ENCODE measurements at places on chromosomes 5 and 9.

GRCh38 chr5:170314541-170315095, 17.0 kb upstream of the LCP2 start:
- peaks cover 22% of the 10 kb centered on the region for H3K4me1 ChIP-seq
- H3K27ac ChIP-seq, result no peak overlapping the region
- no peak for DNase-seq
- no peaks in the 10 kb centered on the region for H3K36me3 ChIP-seq

DNA sequence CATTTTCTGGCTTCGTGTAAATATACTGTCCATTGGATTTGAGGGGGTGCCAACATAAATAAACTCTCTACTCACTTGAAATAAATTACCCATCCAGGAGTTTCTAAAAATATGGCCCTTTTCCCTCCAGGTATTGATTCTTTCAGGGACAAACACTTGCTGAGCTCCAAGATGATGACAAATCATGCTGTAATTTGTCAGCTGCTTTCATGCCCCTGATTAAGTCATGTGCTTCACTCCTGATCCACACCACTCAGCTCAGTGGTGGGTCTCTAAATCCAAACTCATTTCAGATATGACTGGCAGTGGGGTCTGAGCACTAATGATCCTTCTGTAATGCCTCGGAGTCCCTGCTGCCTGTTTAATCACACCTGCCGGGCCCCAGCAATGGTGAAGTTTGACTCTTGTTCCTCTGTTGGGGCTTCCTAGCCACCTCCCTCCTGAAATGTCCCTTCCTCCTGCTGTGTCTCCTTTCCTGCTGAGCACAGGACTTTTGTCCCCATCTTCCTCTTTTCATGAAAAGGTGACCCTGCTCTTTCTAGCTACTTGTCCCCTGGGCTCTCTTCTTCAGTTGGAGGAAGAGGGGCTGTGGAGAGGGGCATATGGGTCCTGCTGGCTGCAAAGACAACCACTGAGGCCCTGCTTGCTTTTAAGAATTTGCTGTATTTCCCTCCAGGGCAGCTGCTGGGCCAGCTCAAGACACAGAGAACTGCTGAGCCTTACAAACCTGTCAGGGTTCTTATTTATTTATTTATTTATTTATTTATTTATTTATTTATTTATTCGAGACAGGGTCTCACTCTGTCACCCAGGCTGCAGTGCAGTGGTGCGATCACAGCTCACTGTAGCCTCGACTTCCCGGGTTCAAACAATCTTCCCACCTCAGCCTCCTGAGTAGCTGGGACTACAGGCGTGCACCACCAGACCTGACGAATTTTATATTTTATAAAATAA, 200.0 kb downstream of the ATP10B start:
- H3K27ac ChIP-seq, result no peak overlapping the region
- no peaks in the 10 kb centered on the region for H3K36me3 ChIP-seq

GRCh38 chr5:92574023-92574422, 1007.0 kb downstream of the NR2F1-AS1 start:
- H3K27ac ChIP-seq, result no peak overlapping the region
- H3K4me1 ChIP-seq, result no peaks in the 10 kb centered on the region
- no peak overlapping the region for H3K4me3 ChIP-seq
- no peak for DNase-seq
- no peaks in the 10 kb centered on the region for H3K36me3 ChIP-seq
- no peaks in the 10 kb centered on the region for H3K27me3 ChIP-seq

- no peaks in the 10 kb centered on the region for H3K27me3 ChIP-seq
- no peak overlapping the region for H3K4me3 ChIP-seq
- DNase-seq, result peak; percentile 87
- H3K36me3 ChIP-seq, result no peaks in the 10 kb centered on the region
- no peak overlapping the region for H3K27ac ChIP-seq
These were observed 16.1 kb upstream of the ZNF462 start for GRCh38 chr9:106846857-106847256.

DNA sequence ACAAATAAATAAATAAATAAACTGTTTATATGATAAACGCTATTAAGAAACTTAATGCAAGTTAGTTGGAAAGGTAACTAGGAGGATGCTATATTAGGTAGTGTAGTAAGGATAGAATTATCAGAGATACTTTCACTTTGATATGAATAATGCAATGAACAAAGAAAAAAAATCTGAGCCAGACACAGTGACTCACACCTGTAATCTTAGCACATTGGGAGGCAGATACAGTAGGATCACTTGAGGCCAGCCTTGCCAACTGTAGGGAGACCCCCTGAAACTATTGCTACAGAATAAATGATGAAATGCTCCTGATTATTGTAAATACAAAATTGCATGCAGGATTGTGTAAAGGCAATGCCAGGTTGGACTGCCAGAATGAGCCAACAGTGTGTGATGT, 109.2 kb downstream of the ANXA2R start:
- no peak overlapping the region for H3K4me3 ChIP-seq
- H3K27ac ChIP-seq, result no peak overlapping the region
- H3K36me3 ChIP-seq, result no peaks in the 10 kb centered on the region
- no peak for DNase-seq

DNA sequence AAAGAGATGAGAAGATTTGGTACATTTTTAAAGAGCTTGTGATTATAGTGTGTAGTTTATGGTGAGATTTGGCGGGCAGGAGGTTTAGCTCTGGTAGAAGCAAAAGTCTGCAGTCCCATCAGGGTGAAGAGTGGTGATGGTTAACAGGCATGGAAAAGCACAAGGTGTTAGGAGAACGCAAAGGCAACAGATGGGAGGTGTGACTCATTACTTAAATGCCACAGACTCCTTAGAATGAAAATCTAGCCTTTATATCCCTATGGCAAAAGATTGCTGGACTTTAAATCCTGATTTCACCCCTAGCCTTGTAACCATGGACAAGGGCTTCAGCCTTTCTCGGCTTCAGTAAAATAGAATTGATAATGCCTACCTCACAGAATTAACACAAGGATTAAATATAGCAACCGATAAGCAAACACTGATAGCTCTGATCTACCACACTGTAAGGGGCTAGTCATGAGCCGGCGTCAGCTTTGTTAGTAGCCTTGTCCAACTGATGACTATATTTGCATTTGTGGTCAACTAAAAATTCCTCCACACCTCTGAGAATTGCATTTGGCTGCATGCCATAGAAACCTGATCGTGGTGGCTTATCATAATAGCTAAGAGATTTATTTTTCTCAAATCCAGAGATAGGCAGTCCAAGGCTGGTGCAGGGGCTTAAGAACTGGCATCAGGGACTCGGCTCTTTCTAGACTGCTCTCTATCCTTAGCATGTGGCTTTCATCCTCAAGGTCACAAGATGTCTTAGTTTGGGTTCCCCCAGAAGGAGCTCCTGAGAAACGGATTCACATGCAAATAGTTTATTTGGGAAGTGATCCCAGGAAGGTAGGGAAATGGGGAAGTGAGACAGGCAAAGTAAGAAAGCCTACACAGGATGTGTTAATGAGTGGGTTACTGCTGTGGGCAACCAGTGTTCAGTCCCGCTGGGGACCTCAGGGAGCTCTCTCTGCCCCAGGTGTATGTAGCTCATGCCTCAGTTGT, 19.6 kb downstream of the MFAP3 start:
- no peaks in the 10 kb centered on the region for H3K4me1 ChIP-seq
- H3K27ac ChIP-seq, result no peak overlapping the region
- no peaks in the 10 kb centered on the region for H3K27me3 ChIP-seq
- DNase-seq, result no peak
- no peak overlapping the region for H3K4me3 ChIP-seq
- peaks cover 2% of the 10 kb centered on the region for H3K36me3 ChIP-seq

GRCh38 chr9:122797316-122798063, 2.4 kb upstream of the OR1K1 start:
- H3K27ac ChIP-seq, result no peak overlapping the region
- H3K4me1 ChIP-seq, result no peaks in the 10 kb centered on the region
- no peak for DNase-seq
- H3K27me3 ChIP-seq, result no peaks in the 10 kb centered on the region
- H3K4me3 ChIP-seq, result no peak overlapping the region
